ENCODE measurements at places on chromosomes 1 and 21. TPM values are rescaled to one million over a fixed set of nuclear protein-coding genes. Genes with fewer than 3 reads are reported as not detected.

SPATA46 gene
- total RNA-seq = not detected

DNA sequence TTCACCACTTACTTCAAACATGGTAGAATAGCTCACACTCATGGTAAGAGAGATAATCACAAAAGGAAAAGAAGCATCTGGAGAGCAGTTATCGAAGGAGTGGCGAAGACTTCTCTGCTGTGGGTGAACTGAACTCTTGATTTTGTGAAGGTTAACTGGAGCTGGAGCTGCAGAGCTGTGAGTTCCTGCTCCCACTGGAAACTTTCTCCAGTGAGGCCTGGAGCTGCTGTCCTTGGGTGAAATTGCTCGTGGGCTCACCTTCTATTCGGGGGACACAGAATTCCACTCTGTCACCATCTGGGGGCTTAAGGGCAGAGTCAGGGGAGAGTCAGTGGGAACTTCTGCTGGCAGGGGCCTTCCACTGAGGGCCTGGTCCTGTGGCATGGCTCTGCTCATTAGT is 45.9 kb downstream of the MAB21L3 start:
- H3K4me3 ChIP-seq = no peak overlapping the region
- H3K4me1 ChIP-seq = no peaks in the 10 kb centered on the region
- peaks cover 8% of the 10 kb centered on the region for H3K27me3 ChIP-seq
- no peak for DNase-seq

ARHGAP30 gene
- not detected for total RNA-seq

DNA sequence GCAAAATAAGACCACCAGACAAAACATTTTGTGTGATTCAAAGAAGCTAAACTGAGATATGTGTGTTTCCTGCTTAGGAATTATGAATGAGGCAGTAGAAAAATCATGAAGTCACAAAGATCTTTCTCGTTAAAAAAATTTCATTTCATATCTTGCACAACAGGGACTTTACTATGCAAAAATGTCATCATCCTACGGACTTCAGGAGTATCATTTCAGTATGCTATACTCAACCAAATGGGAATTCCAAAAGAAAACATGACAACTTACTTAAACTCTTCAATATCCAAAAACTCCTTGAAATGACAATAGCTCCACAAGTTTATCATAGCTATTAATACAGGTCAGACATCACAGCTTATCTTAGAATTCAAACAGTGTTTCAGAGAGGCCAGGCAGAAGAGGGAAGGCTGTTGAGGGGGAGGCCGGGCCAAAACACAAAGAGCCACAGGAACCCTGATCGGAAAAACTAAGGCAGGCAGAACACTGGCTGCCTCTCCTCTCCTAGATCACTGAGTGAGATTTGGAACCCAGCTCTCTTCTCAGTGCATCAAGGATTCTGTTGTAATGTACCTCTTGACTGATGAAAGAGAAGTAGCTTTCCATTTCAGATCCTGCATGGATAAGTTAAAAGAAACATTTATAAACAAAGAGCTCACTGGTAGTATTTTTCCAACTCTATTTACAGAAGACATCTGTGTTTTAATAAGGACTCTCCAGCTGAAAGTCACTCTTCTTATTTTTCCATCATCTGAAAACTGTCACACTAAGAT is 66.9 kb downstream of the TESK2 start:
- H3K4me1 ChIP-seq = no peaks in the 10 kb centered on the region
- H3K27ac ChIP-seq = no peak overlapping the region
- H3K36me3 ChIP-seq = no peaks in the 10 kb centered on the region
- no peak for DNase-seq
- no peaks in the 10 kb centered on the region for H3K27me3 ChIP-seq
- no peak overlapping the region for H3K4me3 ChIP-seq

GRCh38 chr1:24027838-24028468 is 47.8 kb upstream of the SRSF10 start:
- H3K4me3 ChIP-seq = no peak overlapping the region
- no peaks in the 10 kb centered on the region for H3K36me3 ChIP-seq
- H3K27me3 ChIP-seq = no peaks in the 10 kb centered on the region

GRCh38 chr1:235925016-235925415 is 58.3 kb upstream of the LYST start:
- H3K4me3 ChIP-seq = no peak overlapping the region
- H3K4me1 ChIP-seq = peaks cover 16% of the 10 kb centered on the region

DNA sequence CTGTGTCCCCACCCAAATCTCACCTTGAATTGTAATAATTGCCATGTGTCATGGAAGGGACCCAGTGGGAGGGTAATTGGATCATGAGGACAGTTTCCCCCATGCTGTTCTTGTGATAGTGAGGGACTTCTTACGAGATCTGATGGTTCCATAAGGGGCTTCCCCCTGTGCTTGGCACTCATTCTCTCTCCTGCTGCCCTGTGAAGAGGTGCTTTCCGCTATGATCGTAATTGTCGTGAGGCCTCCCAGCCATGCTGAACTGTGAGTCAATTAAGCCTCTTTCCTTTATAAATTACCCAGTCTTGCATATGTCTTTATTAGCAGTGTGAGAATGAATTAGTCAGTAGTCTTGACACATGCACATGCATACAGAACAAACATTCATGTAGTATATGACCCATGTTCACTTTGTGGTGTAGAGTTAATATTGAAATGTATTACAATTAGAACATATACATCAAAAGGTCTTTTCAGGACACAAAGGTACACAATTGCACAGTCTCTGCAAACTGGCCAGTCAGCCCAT is 16.9 kb upstream of the IFI16 start:
- H3K27me3 ChIP-seq = no peaks in the 10 kb centered on the region
- no peak overlapping the region for H3K27ac ChIP-seq
- DNase-seq = no peak
- H3K36me3 ChIP-seq = no peaks in the 10 kb centered on the region

PLA2G2A gene
- total RNA-seq = not detected

- no peaks in the 10 kb centered on the region for H3K4me1 ChIP-seq
- DNase-seq = no peak
- H3K27ac ChIP-seq = no peak overlapping the region
- H3K36me3 ChIP-seq = no peaks in the 10 kb centered on the region
Observed at GRCh38 chr1:7688659-7689058, 82.4 kb upstream of the VAMP3 start.

DNA sequence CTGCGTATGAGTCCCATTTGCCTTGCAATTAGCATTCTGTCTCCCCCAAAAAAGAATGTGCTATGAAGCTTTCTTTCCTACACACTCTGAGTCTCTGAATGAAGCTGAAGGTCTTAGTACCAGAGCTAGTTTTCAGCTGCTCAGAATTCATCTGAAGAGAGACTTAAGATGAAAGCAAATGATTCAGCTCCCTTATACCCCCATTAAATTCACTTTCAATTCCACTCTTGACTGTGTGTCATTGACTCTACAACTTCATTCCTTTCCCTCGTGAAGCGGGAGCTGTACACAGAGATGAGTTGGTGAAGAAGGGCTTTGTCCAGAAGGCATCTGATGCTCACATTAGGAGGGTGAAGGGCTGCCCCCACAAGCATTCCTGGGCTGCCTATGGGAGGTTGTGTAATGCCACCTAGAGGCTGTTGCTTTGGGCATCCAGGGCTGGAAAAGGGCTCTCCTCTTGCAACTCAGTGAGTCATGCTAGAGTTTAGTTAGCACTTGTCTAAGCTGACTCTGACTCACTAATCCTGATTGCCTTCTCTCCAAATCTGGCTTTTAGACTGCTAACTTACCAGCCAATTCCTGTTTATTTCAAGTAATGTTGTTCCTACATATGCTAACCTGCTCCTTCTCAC is 1.8 kb downstream of the SPRR1B start:
- no peaks in the 10 kb centered on the region for H3K4me1 ChIP-seq
- H3K27me3 ChIP-seq = no peaks in the 10 kb centered on the region
- H3K4me3 ChIP-seq = no peak overlapping the region
- DNase-seq = peak; percentile 59
- H3K36me3 ChIP-seq = no peaks in the 10 kb centered on the region
- H3K27ac ChIP-seq = no peak overlapping the region

GRCh38 chr21:25938658-25939395 is 204.1 kb downstream of the GABPA start:
- H3K27me3 ChIP-seq = no peaks in the 10 kb centered on the region
- H3K36me3 ChIP-seq = no peaks in the 10 kb centered on the region
- H3K4me3 ChIP-seq = no peak overlapping the region
- peaks cover 10% of the 10 kb centered on the region for H3K4me1 ChIP-seq
- no peak overlapping the region for H3K27ac ChIP-seq

- peak; percentile 91 for DNase-seq
- peaks cover 2% of the 10 kb centered on the region for H3K36me3 ChIP-seq
- no peaks in the 10 kb centered on the region for H3K27me3 ChIP-seq
- no peak overlapping the region for H3K4me3 ChIP-seq
- H3K4me1 ChIP-seq = peaks cover 36% of the 10 kb centered on the region
Observed at GRCh38 chr1:18922319-18922726, 20.0 kb upstream of the ALDH4A1 start.

- no peaks in the 10 kb centered on the region for H3K4me1 ChIP-seq
- H3K4me3 ChIP-seq = no peak overlapping the region
- H3K27me3 ChIP-seq = no peaks in the 10 kb centered on the region
- no peak overlapping the region for H3K27ac ChIP-seq
Observed at GRCh38 chr21:35375115-35375514, 326.0 kb upstream of the RUNX1 start.

HSD3B1 gene
- total RNA-seq = not detected

DNA sequence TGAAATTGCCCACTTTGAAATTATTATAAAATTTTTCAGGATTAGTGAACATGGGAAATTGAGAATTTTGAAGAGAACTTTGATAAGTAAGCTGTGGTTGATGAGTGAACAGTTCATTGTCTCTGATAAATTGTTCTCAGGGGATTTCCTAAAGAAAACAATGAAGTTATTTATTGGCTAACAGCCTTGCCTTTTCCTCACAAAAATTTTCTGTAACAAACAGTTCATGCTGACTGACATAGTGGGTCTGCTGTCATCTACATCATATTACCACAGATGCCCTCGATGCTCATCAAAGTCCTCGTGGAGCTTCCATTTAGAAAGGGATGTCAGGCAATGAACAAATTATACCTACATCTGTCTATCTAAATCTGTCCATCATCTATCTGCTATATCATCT is 113.4 kb downstream of the PTBP2 start:
- H3K4me3 ChIP-seq = no peak overlapping the region
- no peak for DNase-seq
- no peak overlapping the region for H3K27ac ChIP-seq
- no peaks in the 10 kb centered on the region for H3K4me1 ChIP-seq

- no peaks in the 10 kb centered on the region for H3K4me1 ChIP-seq
- no peaks in the 10 kb centered on the region for H3K27me3 ChIP-seq
- H3K36me3 ChIP-seq = no peaks in the 10 kb centered on the region
- DNase-seq = no peak
- H3K27ac ChIP-seq = no peak overlapping the region
Observed at GRCh38 chr1:210777914-210778313, 356.0 kb downstream of the KCNH1 start.

RCAN3 gene
- total RNA-seq = 5.0 TPM

DNA sequence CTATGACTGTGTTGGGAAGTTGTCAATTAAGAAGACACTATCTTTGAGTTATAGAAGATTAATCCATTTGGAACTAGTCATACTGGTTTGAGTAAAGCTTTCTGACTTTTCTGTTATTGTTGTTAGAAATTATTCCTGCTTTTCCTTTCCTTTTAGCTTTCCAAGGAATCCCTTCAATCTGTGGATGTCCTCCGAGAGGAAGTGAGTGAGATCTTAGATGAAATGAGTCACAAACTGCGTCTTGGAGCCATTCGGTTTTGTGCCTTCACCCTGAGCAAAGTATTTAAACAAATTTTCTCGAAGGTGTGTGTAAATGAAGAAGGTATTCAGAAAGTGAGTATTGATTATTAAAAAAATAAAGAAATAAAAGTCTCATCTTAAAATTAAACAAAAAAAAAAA is 19.3 kb downstream of the GNPAT start:
- H3K27me3 ChIP-seq = no peaks in the 10 kb centered on the region
- no peaks in the 10 kb centered on the region for H3K4me1 ChIP-seq
- H3K36me3 ChIP-seq = no peaks in the 10 kb centered on the region

GRCh38 chr1:20325407-20325843 is 34.8 kb downstream of the VWA5B1 start:
- DNase-seq = peak; percentile 28
- H3K4me1 ChIP-seq = peaks cover 7% of the 10 kb centered on the region
- H3K27me3 ChIP-seq = peaks cover 4% of the 10 kb centered on the region
- no peak overlapping the region for H3K4me3 ChIP-seq

ZNF695 gene
- 2.6 TPM for total RNA-seq

- no peak overlapping the region for H3K4me3 ChIP-seq
- DNase-seq = no peak
- H3K36me3 ChIP-seq = no peaks in the 10 kb centered on the region
- no peaks in the 10 kb centered on the region for H3K27me3 ChIP-seq
Observed at GRCh38 chr1:190906206-190906725, 428.6 kb upstream of the BRINP3 start.

DNA sequence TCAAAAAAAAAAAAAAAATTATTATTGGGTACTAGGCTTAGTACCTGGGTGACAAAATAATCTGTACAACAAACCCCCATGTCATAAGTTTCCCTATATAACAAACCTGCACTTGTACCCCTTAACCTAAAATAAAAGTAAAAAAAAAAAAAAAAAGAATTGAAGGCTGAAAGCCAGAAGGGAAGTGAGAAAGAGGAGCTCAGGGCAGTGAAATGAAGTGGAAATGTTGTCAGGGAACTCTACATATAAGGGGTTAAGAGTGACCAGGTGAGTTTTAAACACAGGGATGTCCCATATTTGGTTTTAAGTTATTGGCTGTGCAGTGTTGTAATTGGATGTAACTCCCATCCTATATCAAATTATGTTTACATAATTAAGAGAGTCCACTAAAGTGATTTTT is 85.7 kb upstream of the ABCD3 start:
- no peaks in the 10 kb centered on the region for H3K27me3 ChIP-seq
- H3K4me3 ChIP-seq = no peak overlapping the region

CRNN gene
- total RNA-seq = not detected

DNA sequence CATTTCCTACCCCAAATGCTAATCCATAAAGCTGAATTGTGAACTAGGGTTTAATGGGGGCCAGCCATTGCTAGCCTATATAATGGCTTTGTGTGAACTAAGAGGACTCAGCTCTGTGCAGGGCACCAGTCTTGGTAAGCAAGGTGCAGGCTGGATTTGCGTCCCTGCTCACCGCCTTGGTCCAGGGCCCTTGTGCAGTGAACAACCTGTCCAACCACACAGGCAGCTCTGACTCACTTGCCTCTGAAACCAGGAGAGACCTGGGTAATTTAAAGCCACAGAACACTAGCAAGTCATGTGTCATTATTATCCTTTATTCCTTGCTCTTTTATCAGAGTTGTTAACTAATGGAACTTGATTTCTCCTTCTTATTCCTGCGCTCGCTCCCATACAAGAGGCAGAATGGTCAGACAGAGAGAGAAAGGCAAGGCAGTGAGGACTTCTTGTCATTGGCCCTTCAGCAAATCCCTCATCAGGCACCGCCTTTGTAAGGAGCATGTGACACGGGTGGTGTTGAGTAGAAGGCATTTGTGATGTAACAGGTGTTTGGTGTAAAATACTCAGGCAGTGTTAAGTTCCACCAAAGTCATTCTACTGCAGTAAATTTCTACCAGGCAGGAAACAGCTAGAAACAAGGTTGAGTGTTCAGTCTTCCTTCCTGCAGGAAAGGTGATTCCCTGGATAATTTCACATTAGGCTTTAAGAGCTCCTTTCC is 67.3 kb upstream of the OLIG2 start:
- H3K4me3 ChIP-seq = no peak overlapping the region
- H3K27ac ChIP-seq = no peak overlapping the region
- DNase-seq = no peak

CIART gene
- total RNA-seq = 5.1 TPM

- no peak overlapping the region for H3K27ac ChIP-seq
- no peak overlapping the region for H3K4me3 ChIP-seq
- DNase-seq = no peak
- H3K36me3 ChIP-seq = no peaks in the 10 kb centered on the region
- no peaks in the 10 kb centered on the region for H3K27me3 ChIP-seq
Observed at GRCh38 chr1:163467289-163467688, 145.5 kb downstream of the NUF2 start.
